Activated T-helper 1 cell treated with anti-CD3 and anti-CD28 coated beads, Interleukin-12 subunit alpha, Interleukin-12 subunit beta, Interleukin-2, Interleukin-4 antibody, amounts not matched to agents 30 ng/mL and 10 ng/mL and 1 ng/mL, durations not matched to agents 14 hours and 24 hours and 36 hours (primary cell): ENCODE measurements at places on chromosomes 7 and 10. TPM values are rescaled to one million over a fixed set of nuclear protein-coding genes. Genes with fewer than 3 reads are reported as not detected.

The ZNF25 gene
- 6.4 and 8.1 TPM in 2 replicates for total RNA-seq

DNA sequence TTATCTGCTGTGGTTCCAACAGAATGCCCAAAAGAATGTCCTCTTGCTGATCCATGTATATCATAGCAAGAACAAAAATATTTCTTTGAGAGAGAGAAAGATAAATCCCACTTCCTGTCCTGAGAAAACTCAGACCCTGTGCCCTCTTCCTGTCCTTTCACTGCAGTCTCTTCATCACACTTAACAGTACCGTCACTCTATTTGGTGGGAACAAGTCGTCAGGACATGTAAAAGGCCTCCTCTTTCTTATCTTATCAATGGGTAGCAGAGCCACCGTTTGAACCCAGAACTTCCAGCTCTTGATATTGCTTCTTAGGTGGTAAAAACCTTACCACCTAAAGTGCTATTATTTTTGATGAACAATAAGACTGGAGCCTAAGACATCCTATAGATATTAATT, 43.9 kb downstream of the CHRM2 start:
- no peak overlapping the region for H3K27ac ChIP-seq
- H3K36me3 ChIP-seq = no peaks in the 10 kb centered on the region
- no peaks in the 10 kb centered on the region for H3K4me1 ChIP-seq
- no peak for DNase-seq
- no peaks in the 10 kb centered on the region for H3K27me3 ChIP-seq

The CCDC7 gene
- total RNA-seq = 9.0 and 10.2 TPM in 2 replicates

- H3K27me3 ChIP-seq = peaks cover 12% of the 10 kb centered on the region
- no peaks in the 10 kb centered on the region for H3K4me1 ChIP-seq
- DNase-seq = no peak
Observed at GRCh38 chr7:88256906-88257305, 37.1 kb upstream of the SRI start.

GRCh38 chr10:49837051-49837478, 74.9 kb upstream of the OGDHL start:
- no peaks in the 10 kb centered on the region for H3K4me1 ChIP-seq
- H3K36me3 ChIP-seq = peaks cover 15% of the 10 kb centered on the region
- no peak for DNase-seq
- H3K27ac ChIP-seq = no peak overlapping the region
- no peak overlapping the region for H3K4me3 ChIP-seq

- H3K4me3 ChIP-seq = no peak overlapping the region
- H3K36me3 ChIP-seq = peaks cover 6% of the 10 kb centered on the region
- no peaks in the 10 kb centered on the region for H3K4me1 ChIP-seq
- peak overlapping the region; percentile 12 for H3K27ac ChIP-seq
- H3K27me3 ChIP-seq = no peaks in the 10 kb centered on the region
Observed at GRCh38 chr10:35564341-35564968, 40.7 kb upstream of the GJD4 start.

DNA sequence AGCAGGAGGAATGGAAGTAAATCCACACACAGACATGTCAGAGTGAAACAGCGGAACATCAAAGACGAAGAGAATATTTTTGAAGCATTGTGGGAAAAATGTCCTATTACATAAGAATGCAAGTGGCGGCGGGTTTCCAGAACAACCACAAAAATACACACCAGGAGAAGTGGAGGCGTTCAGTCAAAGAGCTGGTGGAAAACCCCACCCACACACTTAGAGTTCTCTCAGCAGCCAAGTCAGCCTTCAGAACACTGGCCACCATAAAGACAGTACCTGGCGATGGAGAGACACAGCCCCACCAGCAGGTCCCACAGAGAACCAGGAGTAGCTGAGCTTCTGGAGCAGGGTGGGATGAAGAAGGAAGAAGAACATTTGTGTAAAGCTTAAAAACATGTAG, 23.7 kb downstream of the NKX6-2 start:
- peaks cover 10% of the 10 kb centered on the region for H3K36me3 ChIP-seq
- H3K27me3 ChIP-seq = no peaks in the 10 kb centered on the region
- H3K4me3 ChIP-seq = no peak overlapping the region
- H3K4me1 ChIP-seq = peaks cover 11% of the 10 kb centered on the region
- no peak for DNase-seq

DNA sequence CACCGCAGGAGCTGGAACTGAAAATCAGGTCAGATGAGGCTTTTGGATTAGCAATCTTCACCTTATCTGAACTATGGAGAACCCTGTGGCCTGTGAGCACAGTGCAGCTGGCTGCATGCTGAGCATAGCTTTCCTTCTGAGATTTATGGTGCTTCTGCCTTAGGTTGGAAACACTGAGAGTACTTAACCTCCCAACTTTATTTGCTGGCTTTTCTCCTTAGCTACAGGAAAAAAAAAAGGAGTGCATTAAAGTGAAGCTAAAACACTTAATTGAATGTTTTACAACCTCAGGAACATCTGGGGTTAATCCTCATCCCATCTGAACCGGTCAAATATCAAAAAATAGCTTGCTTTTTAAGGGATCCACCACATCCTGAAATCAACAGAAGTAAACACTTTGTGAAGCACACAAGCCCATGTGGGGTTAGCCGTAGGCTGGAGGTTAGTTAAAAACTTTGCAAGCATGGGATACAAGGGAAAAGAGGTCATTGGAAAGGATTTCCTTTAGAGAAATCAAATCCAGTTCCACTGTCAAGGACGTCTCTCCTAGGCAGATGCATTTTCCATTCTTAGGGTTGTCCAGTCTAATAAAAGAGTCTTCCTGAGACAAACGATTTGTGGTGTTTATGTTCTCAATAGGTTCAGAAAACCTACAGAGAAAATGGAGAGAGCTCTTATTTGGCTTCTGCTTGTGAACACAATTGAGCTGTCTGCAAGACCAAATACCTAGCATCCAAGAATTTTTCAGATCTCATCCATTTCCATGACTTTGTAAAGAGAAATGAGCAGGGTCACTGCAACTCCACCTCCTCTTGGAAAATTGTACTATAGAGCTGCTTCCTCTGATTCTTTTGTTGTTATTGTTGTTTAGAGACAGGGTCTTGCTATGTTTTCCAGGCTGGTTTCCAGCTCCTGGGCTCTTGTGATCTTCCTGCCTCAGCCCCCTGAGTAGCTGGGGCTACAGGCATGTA, 470.4 kb upstream of the IGFBP3 start:
- no peaks in the 10 kb centered on the region for H3K4me1 ChIP-seq
- H3K4me3 ChIP-seq = no peak overlapping the region
- no peak for DNase-seq
- H3K27me3 ChIP-seq = no peaks in the 10 kb centered on the region
- H3K27ac ChIP-seq = no peak overlapping the region

DNA sequence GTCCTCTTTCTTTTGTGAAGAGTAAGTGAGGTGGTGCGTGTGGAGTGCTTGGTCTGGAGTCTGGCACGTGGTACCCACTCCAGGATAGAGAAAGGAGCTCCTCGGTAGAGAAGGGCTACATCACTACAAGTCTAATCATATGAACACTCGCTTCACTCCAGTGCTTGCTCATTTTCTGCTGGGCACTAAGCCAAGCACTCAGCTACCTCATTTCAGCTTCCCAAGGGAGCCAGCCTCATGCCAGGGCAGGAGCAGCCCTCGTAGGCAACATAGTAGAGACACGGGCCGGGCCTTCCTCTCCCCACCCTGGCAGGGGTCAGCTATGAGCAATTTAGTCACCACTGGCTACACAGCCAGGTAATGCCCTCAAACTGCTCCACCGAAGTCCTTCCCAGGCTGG, 11.4 kb upstream of the HSPA12A start:
- H3K4me1 ChIP-seq = no peaks in the 10 kb centered on the region
- H3K27me3 ChIP-seq = peaks cover 7% of the 10 kb centered on the region
- H3K36me3 ChIP-seq = no peaks in the 10 kb centered on the region
- DNase-seq = no peak
- no peak overlapping the region for H3K27ac ChIP-seq

DNA sequence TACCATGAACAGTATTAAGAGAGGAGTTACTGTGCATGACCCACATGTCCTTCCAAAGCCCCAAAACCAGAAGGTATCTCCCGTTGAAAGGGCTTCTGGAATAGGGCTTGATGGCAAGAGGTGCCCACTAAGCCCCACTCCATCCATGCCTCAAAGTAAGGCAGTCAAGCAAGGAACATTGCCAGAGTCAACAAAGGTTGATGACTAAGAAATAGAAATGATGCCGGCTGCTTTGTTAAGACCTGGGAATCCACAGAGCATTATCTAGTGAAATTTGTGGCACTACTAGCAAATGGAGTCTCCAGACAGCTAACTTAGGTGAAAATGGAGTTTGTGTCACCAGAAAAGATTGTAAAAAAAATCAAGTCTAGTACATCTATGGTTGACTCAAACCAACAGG, 6.2 kb downstream of the SFR1 start:
- DNase-seq = no peak
- H3K27ac ChIP-seq = no peak overlapping the region
- no peak overlapping the region for H3K4me3 ChIP-seq
- H3K27me3 ChIP-seq = peaks cover 15% of the 10 kb centered on the region
- H3K4me1 ChIP-seq = peaks cover 27% of the 10 kb centered on the region
- peaks cover 13% of the 10 kb centered on the region for H3K36me3 ChIP-seq

- H3K36me3 ChIP-seq = no peaks in the 10 kb centered on the region
- no peaks in the 10 kb centered on the region for H3K4me1 ChIP-seq
- DNase-seq = no peak
- peaks cover 11% of the 10 kb centered on the region for H3K27me3 ChIP-seq
- no peak overlapping the region for H3K4me3 ChIP-seq
- H3K27ac ChIP-seq = no peak overlapping the region
Observed at GRCh38 chr7:32618470-32618869, 123.2 kb downstream of the AVL9 start.
